Sigmoid colon (tissue), 7 donors: ENCODE measurements at places on chromosomes 1 and 21. TPM values are rescaled to one million over a fixed set of nuclear protein-coding genes. Genes with fewer than 3 reads are reported as not detected.

- H3K4me1 ChIP-seq, result peaks cover 43% of the 10 kb centered on the region
- H3K36me3 ChIP-seq, result no peaks in the 10 kb centered on the region
- peak overlapping the region; percentile 58 for H3K27ac ChIP-seq
- H3K27me3 ChIP-seq, result no peaks in the 10 kb centered on the region
Observed at GRCh38 chr1:151547119-151547899, 7.2 kb downstream of the TUFT1 start.

DNA sequence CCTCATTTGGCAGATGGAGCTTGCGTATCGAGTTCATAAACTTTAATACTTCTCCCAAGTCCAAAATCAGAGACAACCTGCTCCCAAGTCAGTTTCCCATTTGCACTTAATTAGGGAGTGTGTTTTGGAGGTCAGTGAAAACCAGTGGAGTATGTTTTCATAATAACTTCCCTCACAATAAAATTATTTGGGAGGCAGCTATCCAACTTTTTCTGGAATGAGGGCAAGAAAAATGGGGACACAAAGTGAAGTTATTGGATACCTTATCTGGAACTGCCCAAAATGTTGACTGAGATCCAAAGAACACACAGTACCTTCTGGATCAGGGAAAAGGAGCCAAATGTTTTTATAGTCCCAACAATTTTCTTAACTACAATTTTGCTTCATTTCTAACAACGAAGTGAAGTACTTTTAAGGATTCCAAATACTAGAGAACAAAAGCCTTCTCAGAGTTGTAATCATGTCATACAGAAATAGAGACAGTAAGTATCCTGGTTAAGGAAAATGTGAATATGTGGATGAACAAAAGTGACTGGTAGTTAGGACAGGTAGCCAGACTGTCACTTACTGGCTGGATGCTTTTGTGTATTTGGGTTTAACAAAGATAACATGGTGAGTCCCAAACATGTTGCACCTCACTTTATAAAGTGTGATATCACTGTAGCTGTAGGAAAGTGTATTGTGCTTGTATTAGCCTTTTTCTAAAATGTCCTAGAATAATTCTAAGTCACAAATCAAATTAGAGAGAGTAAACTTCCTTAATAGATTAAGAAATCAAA, 325.0 kb downstream of the HLX start:
- peak overlapping the region; percentile 63 for H3K27ac ChIP-seq

DNA sequence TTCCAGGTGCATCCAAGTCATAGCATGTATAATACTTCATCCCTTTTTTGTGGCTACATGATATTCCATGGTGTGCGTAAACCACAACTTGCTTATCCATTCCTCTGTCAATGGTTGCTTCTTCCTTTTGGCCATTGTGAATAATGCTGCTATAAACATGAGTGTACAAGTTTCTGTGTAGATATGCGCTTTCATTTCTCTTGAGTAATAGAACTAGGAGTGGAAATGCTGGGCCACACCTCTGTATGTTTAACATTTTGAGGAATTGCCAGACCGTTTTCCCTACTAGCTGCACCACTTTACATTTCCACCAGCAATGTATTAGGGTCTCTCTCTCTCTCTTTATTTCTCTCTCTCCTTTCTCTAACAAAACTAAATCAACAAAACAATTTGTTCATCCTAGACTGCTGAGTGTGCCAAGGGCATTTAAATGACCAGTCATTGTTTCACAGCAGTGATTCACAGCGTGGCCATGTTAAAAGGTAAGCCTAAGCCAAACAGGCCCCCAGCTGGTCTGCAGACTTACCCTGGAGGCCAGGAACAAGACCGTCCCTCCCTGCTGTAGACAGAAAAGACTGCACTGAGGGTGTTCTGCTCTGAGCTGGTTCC, 53.2 kb upstream of the LYST start:
- no peak for DNase-seq
- H3K36me3 ChIP-seq, result no peaks in the 10 kb centered on the region
- peak overlapping the region; percentile 14 for H3K27ac ChIP-seq

- no peaks in the 10 kb centered on the region for H3K4me1 ChIP-seq
- peaks cover 13% of the 10 kb centered on the region for H3K36me3 ChIP-seq
- no peak overlapping the region for H3K27ac ChIP-seq
- H3K4me3 ChIP-seq, result no peak overlapping the region
- no peaks in the 10 kb centered on the region for H3K27me3 ChIP-seq
Observed at GRCh38 chr1:40241362-40241761, 6.4 kb upstream of the TMCO2 start.

DNA sequence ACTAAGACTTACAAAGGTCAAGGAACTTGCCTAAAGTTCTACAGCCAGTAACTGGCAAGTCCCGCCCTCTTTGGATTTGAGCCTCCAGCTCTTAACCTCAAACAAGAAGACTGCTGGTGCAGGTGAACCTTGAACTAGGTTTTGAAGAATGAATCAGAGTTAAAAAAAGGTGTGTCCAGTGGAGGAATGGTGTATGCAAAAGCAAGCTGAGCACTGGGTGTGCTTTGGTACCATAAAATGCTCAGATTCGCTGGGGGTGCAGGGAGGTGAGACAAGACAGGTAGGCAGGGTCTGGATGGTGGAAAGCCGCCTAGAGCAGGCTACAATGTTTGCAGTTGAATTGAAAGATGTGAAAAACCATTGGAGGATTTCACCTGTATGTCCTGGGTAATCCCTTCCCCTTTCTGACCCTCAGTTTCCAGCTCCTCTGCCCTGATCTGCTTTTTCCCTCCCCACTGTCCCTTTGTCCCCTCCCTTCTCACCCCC, 39.8 kb downstream of the FOXD2 start:
- H3K27ac ChIP-seq, result peak overlapping the region; percentile 11
- H3K4me1 ChIP-seq, result peaks cover 6% of the 10 kb centered on the region

DNA sequence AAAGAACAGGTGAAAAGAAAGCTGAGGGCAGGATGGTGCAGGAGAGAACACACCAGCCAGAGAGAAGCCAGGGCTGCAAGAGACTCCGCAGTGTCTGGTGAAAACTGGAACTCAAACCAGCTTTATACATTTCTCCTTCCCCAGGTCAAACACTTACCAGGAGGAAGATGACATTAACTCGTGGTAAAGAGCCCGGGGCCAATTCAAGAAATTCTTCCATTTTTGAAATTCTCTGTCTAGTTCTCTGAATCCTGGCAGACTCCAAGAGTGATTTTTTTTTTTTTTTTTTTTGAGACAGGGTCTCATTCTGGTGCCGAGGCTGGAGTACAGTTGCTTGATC, 25.8 kb upstream of the SIPA1L2 start:
- peaks cover 30% of the 10 kb centered on the region for H3K4me1 ChIP-seq
- no peaks in the 10 kb centered on the region for H3K27me3 ChIP-seq
- no peak overlapping the region for H3K27ac ChIP-seq
- no peaks in the 10 kb centered on the region for H3K36me3 ChIP-seq
- H3K4me3 ChIP-seq, result no peak overlapping the region
- no peak for DNase-seq

LAD1 gene
- not detected for total RNA-seq

GRCh38 chr1:241356519-241357365, at the start of gene RGS7:
RGS7 (minus strand) TSS chr1:241357205.
- H3K4me1 ChIP-seq, result peaks cover 6% of the 10 kb centered on the region
- H3K27me3 ChIP-seq, result peaks cover 47% of the 10 kb centered on the region
- H3K4me3 ChIP-seq, result peak within 1 kb of the TSS; percentile 42
- peak; percentile 67 for DNase-seq

DNA sequence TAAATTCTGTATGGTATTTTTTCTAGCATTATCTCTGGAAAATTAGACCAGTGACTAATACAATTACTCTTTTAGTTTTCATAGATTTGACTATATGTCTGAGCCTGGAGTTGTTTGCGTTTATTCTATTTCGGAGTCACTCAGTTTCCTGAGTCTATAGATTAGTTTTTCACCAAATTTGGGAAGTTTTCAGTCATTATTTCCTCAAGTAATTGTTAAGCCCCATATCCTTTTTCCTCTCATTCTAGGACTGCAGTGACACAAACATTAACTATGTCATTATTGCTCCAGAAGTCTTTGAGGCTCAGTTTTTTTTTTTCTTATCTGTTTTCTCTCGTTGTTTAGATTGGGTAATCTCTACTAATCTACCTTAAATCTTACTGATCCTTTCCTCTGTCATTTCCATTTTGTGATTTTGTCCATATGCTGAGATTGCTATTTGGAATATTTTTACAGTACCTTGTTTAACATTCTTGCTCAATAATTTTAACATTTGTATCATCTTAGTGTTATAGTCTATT, 886.2 kb downstream of the LTN1 start:
- no peak for DNase-seq
- H3K4me3 ChIP-seq, result no peak overlapping the region
- H3K36me3 ChIP-seq, result no peaks in the 10 kb centered on the region
- H3K4me1 ChIP-seq, result no peaks in the 10 kb centered on the region
- no peaks in the 10 kb centered on the region for H3K27me3 ChIP-seq

PRPF38A gene
- total RNA-seq, result 16.1 TPM

PDZK1IP1 gene
- total RNA-seq, result not detected

GRCh38 chr1:7727809-7728471, 43.2 kb upstream of the VAMP3 start:
- no peak for DNase-seq
- no peaks in the 10 kb centered on the region for H3K27me3 ChIP-seq
- no peak overlapping the region for H3K27ac ChIP-seq
- H3K36me3 ChIP-seq, result no peaks in the 10 kb centered on the region

DNA sequence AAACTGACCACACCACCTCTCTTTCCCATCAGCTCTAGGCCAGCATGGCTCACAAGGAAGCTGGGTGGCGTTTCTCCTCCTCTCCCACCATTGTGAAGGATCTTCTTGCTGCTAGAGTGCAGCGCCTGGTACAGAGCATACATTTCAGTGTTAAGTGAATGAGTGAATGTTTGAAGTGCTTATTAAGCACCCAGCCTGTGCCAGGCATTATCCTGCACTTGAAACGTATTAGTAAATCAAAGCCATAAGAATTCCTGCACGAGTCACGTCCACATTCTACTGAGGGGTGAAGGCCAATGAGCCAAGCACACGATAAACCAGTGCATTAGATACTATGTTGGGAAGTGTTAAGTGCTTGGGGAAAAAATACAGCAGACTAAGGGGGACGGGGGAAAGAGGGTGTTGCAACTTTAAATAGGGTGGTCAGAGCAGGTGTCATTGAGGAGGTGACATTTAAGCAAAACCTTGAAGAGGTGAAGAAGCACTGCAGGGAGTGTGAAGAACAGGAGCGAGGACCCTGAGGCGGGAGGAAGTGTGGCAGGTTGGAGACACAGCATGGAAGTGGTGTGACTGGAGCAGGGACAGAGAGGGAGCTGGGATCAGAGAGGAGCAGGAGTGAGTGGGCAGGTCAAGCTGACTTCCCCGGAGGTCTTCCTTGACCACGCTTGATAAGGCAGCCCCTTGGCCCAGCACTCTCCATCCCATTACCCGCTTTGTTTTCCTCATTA, 48.5 kb upstream of the LRRN2 start:
- no peaks in the 10 kb centered on the region for H3K27me3 ChIP-seq
- no peak overlapping the region for H3K4me3 ChIP-seq
- no peaks in the 10 kb centered on the region for H3K4me1 ChIP-seq
- no peaks in the 10 kb centered on the region for H3K36me3 ChIP-seq
- no peak overlapping the region for H3K27ac ChIP-seq

PTPRC gene
- total RNA-seq, result 18.6 TPM

- peaks cover 38% of the 10 kb centered on the region for H3K4me1 ChIP-seq
- no peak overlapping the region for H3K27ac ChIP-seq
- DNase-seq, result no peak
Observed at GRCh38 chr1:33008051-33008914, 28.4 kb downstream of the AK2 start.

DNA sequence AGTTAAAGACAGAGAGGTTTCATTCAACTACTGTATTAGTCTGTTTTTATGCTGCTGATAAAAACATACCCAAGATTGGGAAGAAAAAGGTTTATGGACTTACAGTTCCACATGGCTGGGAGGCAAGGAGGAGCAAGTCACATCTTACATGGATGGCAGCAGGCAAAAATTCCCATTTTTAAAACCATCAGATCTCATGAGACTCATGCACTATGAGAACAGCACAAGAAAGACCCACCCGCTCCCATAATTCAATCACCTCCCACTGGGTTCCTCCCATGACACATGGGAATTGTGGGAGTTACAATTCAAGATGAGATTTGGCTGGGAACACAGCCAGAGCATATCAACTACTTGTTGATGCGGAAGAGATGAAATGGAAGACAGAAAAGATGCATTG, 9.2 kb downstream of the GPR161 start:
- H3K4me3 ChIP-seq, result no peak overlapping the region
- H3K36me3 ChIP-seq, result no peaks in the 10 kb centered on the region
- DNase-seq, result no peak
- H3K27me3 ChIP-seq, result no peaks in the 10 kb centered on the region
- H3K4me1 ChIP-seq, result no peaks in the 10 kb centered on the region

DNA sequence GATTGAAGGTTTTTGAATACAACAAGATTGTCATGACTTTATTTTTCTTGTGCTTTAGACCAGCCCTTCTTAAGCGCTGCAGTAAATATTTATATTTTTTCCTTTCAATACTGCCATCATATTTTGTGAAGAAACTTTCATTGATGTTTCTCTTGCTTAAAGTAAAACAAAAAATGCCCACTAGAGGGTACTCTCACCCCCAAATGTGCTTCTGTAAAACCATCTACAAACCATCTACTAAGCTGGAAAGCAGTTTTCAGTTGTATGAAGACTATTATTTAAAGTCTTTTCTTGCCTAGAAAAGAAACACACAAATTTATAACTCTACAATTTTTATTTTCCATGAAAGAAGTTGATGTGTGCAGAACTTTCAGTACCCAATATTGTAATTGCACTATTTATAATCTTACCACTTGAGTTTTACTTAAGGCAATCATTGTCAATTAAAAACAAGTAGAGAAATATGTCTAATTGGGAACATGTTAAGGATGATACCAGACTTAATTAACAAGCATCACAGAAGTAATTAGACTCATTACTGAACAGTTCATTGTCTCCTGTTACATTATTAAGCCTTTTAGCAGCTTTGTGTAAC, 10.7 kb downstream of the LEPR start:
- no peaks in the 10 kb centered on the region for H3K4me1 ChIP-seq
- H3K27me3 ChIP-seq, result no peaks in the 10 kb centered on the region
- H3K36me3 ChIP-seq, result peaks cover 18% of the 10 kb centered on the region

- H3K4me1 ChIP-seq, result no peaks in the 10 kb centered on the region
- DNase-seq, result peak; percentile 69
- H3K4me3 ChIP-seq, result no peak overlapping the region
- no peaks in the 10 kb centered on the region for H3K36me3 ChIP-seq
Observed at GRCh38 chr1:24364975-24365678, 46.0 kb downstream of the GRHL3 start.

DNA sequence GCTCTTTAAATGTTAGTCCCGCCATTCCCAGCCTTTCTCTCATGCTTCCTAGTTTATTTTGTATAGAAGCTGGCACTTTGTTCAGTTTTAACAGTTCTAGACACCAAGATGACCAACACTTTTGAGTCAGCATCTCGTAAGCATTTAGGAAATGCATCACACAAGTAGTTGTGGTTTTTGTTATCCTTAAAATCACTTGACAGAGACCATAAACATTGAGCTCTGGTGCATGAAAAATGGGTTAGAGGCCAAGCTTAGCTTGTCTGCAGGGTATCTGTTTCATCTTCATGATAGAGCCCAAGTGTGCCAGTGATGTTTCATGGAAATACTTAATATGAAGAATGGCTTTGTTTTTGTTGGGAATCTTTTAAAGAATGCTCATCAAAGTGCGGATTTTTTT, 159.7 kb downstream of the DISP1 start:
- DNase-seq, result no peak
- peak overlapping the region; percentile 68 for H3K27ac ChIP-seq
- H3K27me3 ChIP-seq, result no peaks in the 10 kb centered on the region
- H3K4me1 ChIP-seq, result no peaks in the 10 kb centered on the region
- H3K4me3 ChIP-seq, result no peak overlapping the region

- peak; percentile 85 for DNase-seq
- no peaks in the 10 kb centered on the region for H3K36me3 ChIP-seq
- H3K27me3 ChIP-seq, result no peaks in the 10 kb centered on the region
Observed at GRCh38 chr1:225746361-225747179, 31.1 kb upstream of the SRP9 start.

ADAM30 gene
- total RNA-seq, result not detected
